ENCODE measurements at places on chromosomes 1 and 21.

DNA sequence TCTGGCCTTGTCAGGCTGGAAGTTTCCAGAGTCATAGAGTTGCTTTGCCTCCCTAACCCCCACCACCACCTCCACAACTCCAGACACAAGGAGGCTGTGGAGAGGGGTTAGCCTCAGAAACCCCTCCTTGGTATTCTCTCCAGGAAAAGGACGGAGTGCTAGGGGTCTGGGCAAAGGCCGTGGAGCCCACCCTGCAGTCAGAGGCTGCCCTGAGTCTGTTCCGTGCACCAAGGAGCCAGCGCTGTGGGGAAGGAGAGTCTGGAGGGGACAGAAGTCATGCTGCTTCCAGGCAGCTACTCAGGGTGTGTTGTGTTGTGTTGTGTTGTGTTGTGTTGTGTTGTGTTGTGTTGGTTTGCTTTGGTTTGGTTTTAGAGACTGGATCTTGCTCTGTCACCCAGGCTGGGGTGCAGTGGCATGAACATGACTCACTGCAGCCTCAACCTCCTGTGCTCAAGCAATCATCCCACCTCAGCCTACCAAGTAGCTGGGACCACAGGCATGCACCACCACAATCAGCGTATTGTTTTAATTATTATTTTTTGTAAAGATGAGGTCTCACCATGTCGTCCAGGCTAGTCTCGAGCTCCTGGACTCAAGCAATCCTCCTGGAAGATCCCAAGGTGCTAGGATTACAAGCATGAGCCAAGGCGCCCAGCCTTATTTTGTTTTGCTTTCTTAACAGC is 122.2 kb upstream of the TMEM51 start:
- DNase-seq = no peak

DNA sequence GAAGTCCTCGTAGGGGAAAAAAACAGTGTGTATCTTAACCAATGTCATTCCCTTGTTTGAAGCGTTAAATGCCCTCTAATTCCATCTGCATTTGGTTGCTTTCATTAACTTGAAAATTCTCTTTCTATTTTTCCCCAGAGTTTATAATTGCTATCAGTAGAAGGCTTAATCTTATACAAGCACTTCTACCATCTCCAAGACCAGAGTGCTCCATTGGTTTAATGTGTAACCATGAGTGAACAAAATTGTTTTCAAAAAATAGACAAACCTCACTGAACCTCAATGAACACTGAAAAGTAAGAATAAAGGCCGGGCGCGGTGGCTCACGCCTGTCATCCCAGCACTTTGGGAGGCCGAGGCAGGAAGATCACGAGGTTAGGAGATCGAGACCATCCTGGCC is 141.3 kb downstream of the RGS7 start:
- no peak for DNase-seq

DNA sequence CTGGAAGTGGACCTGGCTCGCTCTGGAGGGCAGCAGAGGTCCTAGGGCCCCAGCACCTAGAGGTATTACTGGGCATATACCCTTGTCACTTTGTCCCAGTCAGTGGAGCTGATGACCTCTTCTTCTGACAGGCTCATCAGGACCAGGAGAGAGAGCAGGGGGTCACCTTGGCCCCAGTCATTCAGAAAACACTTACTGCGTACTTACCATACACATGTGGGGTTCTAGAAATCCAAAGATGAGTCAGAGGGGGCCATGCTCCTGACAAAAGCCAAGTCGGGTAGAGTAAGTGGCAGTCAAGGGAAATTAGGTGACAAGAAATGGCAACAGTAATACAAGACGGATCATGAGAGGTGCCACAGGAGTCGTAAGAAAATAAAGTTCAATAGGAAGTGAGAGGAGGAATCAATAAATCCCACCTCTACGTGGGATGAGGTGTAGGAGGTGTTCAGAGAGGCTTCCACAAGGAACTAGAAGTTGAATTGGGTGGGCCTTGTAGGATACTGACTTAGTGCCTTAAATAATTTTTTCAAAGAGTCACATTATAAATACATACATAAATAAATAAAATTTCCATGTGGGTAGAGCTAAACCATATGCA is 6.8 kb downstream of the KCNC4 start:
- DNase-seq = no peak

DNA sequence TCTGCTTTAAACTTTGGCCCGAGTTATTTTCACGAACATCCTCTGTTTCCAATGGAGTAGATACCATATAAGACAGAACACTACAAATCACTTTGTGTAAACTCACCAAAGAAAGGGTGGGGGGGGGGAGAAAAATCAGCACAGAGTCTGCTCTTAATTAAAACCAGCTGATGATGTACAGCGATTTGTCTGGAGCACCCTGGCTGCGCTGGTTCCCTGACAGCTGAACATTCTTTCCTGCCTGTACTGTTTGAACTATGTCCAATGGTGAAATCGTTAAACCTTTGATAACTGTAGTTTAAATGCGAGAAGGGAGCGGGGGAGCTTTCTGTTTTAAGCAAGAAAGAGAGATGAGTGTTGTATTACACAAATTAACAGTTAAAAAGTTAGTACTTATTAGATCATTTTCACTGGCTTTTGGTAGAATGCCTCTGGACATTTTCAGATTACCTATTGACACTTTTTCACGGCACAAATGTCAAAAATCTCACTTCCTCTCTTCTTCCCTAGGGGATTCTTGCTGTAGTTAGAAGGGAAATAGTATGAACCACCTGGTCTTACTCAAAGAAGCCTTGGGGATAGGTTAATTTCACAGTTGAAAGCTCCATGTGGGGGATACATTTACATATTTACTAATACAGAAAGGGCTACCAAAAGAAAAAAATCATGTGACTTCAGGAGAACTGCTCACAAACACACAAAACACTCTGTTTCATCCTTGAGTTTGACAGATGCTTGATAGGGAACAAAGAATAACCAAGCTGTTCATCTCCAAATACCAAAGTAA is 140.2 kb upstream of the RUNX1 start:
- no peak for DNase-seq

DNA sequence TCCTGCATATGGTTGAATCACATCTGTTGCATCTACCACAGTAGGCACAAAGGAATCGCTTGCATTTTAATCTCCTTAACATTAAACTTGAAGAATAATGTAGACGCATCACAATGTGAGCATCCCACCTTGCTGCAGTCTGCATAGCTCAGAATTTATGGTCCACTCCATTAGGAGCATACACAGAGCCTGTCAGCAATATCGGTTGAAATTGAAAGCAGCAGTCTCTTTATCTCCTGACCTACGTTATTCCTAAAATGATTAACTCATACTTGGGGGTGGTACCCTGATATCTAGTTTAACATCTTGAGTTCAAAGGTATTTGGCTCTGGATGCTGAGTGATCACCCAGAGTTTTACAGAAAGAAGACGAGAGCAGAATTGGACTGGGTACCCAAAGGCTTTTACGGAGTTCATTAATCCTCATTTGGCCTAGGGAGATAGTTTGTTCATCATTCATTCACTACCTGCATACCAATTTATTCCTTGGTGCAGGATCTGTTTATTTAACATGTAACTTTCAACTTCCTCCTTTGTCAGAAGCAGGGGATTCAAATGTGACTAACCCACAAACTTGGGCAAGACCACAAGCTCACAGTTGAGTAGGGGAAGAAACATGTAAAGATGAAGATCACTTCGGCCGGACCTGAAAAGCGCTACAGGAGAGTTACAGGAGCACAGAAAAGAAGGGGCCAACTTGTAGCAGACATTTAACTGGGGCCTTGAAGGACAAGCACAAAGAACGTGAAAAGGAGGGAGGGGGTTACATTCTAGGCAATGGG is 187.9 kb downstream of the DAB1 start:
- DNase-seq = no peak

- DNase-seq = no peak
These were observed 19.5 kb downstream of the TSPAN2 start for GRCh38 chr1:115069659-115070308.

- no peak for DNase-seq
These were observed 183.5 kb downstream of the RUNX1 start for GRCh38 chr21:34865400-34866241.

DNA sequence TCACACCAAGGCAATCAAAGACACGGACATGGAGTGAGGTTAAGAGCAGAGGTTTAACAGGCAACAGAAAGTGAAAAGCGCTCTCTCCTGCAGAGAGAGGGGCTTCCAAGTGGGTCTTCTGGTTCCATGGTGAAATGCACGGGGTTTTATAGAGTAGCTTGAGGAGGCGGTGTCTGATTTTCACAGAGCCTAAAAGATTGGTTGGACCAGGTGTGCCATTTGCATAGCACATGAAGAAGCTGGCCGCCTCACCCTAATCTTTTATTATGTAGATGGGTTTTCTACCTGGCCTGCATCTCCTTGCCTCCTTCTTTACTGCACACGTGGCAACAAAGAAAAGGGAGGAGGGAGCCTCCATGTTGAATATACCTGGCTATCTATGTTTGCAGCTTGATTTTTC is 197.3 kb downstream of the RYR2 start:
- no peak for DNase-seq

DNA sequence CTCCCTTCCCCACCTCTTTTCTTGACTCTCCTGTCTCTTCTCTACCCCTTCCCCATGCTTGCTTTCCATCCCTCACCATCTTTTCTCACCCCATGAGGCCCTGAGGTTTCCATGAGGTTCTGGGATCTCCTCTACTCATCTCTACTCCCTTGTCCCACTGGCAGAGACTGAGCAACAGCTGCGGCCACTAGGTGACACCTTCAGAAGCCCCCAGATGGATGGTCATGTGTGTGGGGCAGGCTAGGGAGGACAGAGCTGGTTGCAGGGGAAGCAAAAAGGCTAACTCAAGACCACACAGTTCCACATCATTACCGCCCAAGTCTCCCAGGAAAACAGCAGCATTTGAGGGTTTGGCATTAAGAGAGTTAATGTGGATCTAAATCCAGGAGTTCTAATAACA is 45.0 kb downstream of the LRRN2 start:
- no peak for DNase-seq

GRCh38 chr1:219582296-219582695 is 30.6 kb downstream of the ZC3H11B start:
- DNase-seq = no peak

GRCh38 chr1:203478231-203478630 is 2.6 kb downstream of the PRELP start:
- DNase-seq = no peak

DNA sequence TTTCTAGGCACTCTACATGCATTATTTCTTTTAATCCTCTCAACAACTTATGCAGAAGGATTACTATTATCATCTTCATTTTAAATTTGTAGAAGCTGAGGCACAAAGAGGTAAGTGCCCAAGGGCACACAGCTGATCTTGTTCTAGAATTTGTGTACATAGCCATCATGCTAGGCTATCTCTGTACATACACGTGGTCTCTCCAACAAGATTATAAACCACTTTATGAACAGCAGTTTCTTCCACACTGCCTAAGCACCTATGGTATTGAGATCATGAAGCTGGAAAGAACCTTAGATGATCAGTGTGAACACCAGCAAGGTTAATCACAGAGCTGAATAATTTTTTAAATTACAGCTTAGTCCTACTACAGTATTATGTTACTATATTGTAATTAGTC is 28.9 kb downstream of the UCHL5 start:
- DNase-seq = no peak

- DNase-seq = no peak
These were observed 159.0 kb upstream of the GALNT2 start for GRCh38 chr1:229907884-229908638.

- no peak for DNase-seq
These were observed 4.1 kb downstream of the WARS2 start for GRCh38 chr1:119136401-119136800.

DNA sequence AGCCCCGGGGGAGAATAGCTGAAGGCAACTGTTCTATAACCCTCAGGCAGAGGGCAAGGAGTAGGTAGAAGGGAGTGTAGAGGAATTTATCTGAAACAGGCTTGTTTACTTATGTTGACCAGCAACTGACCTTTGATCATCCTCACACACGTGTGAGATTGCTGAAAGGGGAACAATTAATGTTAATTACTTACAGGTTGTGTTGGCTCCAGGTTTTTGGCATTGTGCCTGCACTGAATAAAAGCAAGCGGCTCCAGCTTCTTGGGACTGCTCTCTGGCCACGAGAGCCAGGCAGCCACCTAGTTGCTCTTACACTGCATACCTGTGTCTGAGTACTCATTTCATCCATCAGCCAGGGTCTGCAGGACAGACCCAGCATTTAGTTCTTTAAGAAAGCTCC is 41.3 kb upstream of the ARHGEF10L start:
- DNase-seq = no peak

DNA sequence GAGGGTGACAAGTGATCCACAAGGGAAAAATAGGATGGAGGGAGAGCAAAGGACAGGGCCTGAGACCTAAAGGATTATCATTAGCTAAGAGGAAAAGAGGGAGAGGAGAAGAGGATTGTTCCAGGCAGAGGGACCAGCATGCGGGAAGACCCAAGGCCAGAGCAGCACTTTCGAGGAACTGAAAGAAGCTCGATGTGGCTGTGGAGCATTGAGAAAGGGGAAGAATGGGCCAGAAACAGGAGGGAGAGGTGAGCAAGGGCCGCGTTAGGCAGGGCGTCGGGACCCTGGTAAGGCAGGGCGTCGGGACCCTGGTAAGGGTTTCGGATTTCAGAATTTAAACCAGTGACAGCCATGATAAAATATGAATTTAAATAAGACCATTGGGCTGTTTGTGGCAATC is 22.8 kb upstream of the CSF1 start:
- no peak for DNase-seq

DNA sequence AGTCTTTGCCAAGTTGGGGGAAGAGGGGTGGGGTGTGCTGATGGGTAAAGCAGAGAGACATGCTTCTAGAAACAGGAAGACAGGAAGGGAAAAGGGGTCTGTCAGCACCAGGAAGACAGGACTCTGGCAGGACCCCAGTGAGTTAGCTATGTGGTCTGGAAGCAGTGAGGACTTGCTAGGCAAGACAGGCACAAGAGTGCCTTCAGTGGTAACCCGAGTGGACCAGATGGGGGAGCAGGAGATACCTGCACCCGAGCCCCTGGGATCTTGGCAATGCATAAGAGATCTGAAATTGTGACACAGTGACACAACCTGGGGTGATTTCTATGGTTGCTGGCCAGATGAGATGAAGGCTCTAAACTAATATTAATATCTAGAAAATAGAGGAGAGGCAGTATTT is 7.0 kb downstream of the TLR5 start:
- DNase-seq = no peak

DNA sequence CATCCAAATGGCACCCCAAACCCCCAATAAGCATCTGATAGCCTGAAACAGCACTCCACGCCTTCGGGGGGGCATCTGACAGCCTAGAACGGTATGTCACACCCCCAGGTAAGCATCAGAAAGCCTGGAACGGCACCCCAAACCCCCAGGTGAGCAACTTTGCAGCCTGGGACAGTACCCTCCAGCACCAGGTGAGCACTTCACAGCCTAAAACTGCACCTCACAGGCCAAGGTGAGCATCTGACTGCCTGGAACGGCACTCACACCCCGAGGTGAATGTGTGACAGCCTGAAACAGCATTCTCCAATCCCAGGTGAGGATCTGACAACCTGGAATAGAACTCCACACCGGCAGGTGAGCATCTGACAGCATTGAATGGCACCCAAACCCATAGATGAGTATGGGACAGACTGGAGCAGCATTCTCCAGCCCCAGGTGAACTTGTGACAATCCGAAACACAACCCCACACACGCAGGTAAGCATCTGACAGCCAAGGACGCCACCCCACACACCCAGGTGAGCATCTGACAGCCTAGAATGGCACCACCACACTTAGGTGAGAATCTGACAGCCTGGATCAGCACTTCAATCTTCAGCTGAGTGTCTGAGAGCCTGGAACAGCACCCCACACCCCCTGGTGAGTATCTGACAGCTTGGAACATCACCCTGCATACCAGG is 18.3 kb upstream of the MMEL1 start:
- DNase-seq = no peak
